ENCODE measurements at places on chromosomes 2 and 18.
A peak's percentile ranks its signal among the peaks of the same experiment; 100 is the strongest.

- DNase-seq: no peak
These were observed 302.1 kb downstream of the SMAD2 start for GRCh38 chr18:47628240-47628781.

DNA sequence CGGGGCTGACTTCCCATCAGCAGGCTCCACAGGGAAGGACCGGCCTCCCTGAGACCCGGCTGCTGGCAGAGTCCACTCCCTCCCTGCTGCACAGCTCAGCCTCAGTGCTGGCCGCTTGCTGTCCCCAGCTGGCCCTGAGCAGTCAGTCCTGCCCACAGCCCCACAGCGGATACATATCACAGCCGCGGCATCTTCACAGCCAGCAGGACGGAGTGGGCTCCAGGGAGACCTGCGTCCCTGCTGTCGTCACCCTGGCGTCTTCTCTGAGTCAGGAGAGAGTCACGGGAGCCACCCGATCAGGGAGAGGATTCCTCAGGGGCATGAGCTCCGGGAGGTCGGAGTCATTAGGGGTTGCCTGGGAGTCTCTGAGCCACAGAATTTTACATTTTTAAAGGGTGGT, 13.1 kb upstream of the SNTG2 start:
- DNase-seq: no peak

- no peak for DNase-seq
These were observed 39.5 kb downstream of the ATP6V1C2 start for GRCh38 chr2:10760794-10761504.

GRCh38 chr2:101787097-101787496, 89.6 kb downstream of the MAP4K4 start:
- DNase-seq: no peak

GRCh38 chr2:95728878-95729596, 137.2 kb downstream of the TRIM43 start:
- DNase-seq: no peak

- no peak for DNase-seq
These were observed 144.1 kb upstream of the ZNF236 start for GRCh38 chr18:76678248-76678647.

GRCh38 chr2:11132036-11132671, 23.1 kb upstream of the SLC66A3 start:
- DNase-seq: no peak

- no peak for DNase-seq
These were observed 2.3 kb upstream of the VSNL1 start for GRCh38 chr2:17538022-17538843.

DNA sequence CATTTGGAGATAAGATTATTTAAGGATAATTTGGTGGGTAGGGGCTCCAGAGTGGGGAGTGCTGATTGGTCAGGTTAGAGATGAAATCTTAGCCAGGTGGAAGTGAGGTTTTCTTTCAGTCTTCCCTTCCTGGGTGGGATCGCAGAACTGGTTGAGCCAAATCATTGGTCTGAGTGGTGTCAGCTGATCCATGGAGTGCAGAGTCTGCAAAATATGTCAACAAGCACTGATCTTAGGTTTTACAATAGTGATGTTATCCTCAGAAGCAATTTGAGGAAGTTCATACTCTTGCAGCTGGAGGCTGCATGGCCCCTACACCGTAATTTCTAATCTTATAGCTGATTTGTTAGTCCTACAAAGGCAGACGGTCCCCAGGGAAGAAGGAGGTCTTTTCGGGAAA, 1483.4 kb upstream of the ZEB2 start:
- no peak for DNase-seq

DNA sequence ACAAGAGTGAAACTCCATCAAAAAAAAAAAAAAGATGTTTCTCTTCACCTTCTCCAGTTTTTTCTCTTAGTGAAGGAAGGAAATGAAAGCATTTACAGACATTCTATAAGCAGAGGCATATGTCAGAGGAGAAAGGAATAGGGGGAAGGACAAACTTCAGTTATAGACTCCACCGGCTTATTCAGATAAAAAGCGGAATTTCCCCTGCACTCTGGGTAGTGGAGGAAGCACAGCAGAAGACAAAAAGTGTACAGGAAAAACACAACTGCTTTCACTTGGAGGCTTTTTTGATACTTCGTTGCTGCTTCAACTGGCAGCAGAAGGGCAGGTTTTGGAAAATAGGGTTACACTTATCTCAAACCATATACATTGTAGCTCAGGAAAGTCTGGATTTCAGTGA, 3.2 kb upstream of the MGAT4A start:
- no peak for DNase-seq

DNA sequence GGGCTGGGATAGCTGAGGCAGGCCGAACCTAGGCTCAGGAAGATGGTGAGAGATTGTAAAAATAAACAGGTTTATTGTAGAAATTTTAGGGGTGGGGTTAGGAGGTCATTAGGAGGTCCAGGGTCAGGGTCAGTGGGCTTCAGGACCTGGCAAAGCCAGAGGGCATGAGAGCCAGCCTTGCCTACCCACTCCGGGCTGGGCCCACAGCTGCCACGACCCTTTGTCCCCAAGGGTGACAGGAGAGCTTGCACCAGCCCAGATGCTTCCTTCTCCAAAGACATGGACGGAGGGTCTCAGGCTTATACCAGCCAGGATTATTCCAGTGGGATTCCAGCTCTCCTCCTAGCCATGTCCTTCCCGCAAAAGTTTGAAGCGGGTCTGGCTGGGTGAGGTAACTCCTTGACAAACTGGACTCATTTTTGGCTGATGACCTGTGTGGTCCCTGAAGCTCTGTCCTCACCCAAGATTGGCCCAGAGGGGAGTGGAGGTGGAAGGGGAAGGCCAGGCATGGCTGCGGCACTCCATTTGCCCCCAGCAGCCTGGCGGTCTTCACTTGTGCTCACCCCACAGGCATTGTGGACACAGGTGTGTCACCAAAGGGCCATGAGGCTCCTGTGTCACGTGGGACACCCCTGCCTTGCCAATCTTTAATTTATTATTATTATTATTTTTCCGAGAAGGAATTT, 23.8 kb upstream of the ATOH8 start:
- no peak for DNase-seq

DNA sequence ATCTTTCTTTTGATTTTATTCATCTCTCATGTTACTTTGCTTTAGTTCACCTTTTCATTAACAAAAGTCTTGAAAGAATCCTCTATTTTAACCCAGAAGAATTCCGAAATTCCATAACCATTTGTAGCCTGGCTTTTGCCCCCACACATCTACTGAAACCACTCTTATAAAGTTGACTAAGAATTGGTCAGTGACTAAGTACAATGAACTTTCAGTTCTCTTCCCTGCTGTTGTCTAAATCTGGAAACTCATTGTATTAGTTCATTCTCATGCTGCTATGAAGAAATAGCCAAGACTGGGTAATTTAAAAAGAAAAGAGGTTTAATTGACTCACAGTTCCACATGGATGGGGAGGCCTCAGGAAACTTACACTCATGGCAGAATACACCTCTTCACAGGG, 49.9 kb upstream of the PNPT1 start:
- no peak for DNase-seq

DNA sequence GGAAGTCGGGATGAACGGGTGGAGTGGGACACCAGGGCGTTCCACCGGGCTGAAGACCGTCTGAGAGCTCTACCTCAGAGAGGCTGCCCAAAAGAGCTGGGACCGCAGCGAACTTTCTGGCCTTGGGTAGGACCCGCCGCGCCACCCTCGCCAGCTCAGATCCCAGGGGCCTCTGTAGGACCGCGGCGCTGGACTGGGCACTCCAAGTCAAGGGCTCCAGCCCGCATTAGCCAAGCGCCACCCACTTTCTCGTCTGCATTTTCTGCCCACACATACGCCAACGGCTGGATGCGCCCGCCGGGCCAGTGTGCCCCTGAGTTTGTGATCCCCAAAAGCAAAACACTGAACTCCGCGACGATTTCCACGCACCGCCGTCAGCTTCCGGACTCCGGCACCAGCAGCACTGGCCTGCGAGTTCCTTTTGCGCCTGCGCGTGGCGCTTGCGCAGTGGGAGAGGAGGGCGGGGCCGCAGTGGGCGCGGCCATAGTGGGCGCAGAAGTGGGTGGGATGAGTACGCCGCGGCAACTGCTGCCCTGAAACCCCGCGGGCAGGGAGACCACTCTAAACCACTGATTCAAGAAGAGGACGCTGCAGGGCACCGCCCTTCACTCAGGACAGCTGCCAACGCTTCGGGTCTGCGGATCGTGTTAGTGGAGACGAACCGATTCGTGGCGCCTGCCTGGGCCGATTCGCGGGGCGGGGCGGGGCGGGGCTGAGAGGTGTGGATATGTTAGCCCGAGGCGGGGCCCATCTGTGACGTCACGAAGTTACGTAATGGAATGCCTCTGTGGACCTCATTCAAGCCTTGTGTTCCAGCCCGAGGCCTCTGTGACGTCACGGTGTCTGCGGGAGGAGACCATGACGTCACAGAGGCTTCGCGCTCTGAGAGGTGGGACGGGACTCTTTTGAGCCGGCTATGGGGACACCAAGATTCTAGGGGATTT, 10.5 kb downstream of the OSR1 start:
- DNase-seq: peak; percentile 91

DNA sequence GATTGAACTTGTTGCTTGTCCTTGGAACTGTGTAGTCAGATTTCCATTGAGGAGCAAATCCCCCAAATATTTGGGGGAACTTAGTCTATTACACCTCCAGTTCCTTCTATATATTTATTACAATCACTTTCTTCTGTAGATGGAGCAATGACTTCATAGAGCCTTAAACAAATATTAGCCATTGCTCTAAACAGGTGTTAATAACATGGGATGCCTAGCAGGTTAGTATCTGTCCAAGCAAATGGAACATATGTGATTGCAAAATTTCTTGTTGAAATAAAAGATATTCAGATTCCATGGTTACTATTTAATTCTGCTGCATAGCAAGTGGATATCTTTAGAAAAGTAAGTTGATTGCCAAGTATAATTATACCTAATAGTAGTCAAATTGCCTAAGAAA, 207.6 kb upstream of the NABP1 start:
- no peak for DNase-seq

DNA sequence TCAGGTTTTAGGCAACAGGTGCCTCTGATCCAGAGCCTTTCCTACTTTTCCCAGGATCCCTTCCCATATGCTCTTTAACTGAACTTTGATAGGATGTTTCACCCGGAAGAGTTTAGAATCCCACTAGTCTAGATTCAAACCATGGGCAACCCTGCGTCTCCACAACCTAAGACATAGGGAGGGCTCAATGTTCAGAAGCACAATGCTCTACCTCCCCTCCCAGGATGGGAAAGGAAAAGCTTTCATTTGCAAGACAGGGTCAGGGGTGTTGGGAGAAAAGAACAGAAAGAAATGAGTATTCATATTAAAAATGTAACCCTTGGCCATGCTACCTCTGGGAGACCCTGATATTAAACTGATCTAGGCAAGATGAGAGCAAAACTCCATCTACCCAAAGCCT, 230.4 kb downstream of the MREG start:
- no peak for DNase-seq

GRCh38 chr2:120371969-120372625, 26.2 kb downstream of the INHBB start:
- DNase-seq: no peak

GRCh38 chr2:200042102-200042735, 86.8 kb downstream of the MAIP1 start:
- DNase-seq: no peak

DNA sequence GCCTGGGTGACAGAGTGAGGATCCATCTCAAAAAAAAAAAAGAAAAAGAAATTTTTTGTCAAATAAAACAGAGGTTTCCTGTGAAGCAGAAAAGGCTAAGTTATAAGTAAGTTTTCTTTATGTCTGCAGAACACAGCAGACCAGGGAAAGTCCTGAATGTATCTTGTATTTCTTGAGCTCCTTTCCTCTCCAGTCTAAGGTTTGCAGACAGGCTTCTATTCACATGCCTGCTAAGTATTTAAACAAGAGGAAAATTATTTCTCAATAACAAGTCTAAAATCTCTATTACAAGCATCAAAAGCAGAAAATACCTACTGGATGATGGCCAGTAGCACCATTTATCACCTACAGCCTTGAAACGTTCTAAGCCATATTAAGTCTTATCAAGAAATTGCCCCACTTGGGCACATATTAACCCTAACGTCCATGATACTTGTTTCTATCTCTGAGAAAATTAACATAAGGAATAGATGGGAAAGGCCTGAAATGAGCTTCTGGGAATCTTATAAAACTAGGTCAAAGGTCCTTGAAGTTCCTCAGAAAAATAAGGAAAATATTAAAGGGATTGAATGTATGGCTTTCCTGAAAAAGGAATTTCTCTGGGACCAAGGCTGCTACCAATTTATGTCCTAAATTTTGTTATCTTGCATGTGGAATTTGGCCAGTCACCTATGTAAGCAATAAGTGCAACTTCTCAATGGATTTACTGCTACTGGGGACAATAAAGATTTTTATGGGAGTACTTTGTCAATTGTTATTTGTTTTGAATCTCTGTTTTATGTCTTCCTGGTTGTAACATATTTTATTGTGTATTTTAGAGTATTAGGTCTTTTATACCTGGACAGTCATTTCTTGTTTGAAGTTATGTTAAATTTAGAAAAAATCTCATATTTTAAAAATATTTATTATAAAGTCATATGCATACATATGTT, 3.0 kb upstream of the REG1A start:
- DNase-seq: no peak

GRCh38 chr2:46339200-46339599, 42.0 kb downstream of the EPAS1 start:
- no peak for DNase-seq

DNA sequence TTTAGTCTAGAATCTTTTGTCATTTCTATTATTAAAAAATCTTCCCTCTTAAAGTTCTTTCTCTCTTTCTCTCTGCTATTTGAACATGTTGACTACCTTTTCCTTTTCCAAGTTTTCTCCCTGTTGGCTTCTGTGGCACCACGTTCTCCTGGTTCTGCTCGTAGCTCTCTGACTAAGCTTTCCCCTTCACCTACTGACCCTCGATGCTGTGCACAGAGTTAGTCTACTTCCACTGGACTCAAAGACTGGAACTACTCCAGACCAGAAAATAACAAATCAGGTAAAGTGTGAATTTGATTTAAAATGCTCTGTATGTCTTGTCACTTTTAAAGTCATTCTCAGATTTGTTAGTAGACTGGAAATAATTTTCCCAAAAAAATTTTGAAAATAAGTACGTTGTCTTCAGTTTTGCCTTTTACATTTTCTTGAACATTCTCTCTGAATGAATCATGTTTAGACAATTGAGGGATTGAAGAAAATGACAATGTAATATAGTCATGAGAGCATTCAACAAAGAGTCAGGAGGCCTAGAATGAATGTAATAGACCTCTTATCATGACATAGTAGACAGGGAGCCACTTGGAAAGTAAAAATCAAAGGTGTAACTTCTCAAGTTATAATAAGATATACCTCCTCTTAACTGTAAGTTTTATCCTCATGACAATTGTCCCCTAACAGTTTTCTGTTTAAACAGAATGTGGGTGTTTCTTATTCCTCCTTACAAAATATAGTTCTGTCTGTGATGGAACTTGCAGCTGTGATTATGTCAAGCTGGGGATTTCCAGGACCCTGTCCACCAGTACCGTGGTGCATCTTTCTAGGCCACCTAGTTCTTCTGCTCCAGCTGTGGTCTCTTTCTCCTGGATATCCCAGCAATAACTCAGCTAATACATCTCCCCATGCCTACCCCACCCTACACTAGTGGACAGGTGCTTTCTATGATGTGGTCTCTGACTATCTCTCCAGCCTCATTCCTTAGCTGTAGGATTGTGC, 25.5 kb downstream of the ITPRID2 start:
- DNase-seq: no peak
